RPMI7951 (cell line): ENCODE measurements at places on chromosomes 7 and 10. TPM values are rescaled to one million over a fixed set of nuclear protein-coding genes. Genes with fewer than 3 reads are reported as not detected.

Gene IFIT3
- total RNA-seq: 23.4 and 24.0 TPM in 2 replicates

Gene NKX1-2
- total RNA-seq: not detected in 2 replicates

Gene PRLHR
- total RNA-seq: not detected in 2 replicates

Gene CYP3A4
- not detected in 2 replicates for total RNA-seq

Gene LIPK
- not detected in 2 replicates for total RNA-seq

Gene NANOS1
- total RNA-seq: 1.1 and 1.6 TPM in 2 replicates

Gene NAPEPLD
- total RNA-seq: 5.8 and 7.2 TPM in 2 replicates

Gene ITPRID1
- total RNA-seq: not detected in 2 replicates

Gene KLLN
- not detected in 2 replicates for total RNA-seq

Gene MRC1
- not detected in 2 replicates for total RNA-seq

DNA sequence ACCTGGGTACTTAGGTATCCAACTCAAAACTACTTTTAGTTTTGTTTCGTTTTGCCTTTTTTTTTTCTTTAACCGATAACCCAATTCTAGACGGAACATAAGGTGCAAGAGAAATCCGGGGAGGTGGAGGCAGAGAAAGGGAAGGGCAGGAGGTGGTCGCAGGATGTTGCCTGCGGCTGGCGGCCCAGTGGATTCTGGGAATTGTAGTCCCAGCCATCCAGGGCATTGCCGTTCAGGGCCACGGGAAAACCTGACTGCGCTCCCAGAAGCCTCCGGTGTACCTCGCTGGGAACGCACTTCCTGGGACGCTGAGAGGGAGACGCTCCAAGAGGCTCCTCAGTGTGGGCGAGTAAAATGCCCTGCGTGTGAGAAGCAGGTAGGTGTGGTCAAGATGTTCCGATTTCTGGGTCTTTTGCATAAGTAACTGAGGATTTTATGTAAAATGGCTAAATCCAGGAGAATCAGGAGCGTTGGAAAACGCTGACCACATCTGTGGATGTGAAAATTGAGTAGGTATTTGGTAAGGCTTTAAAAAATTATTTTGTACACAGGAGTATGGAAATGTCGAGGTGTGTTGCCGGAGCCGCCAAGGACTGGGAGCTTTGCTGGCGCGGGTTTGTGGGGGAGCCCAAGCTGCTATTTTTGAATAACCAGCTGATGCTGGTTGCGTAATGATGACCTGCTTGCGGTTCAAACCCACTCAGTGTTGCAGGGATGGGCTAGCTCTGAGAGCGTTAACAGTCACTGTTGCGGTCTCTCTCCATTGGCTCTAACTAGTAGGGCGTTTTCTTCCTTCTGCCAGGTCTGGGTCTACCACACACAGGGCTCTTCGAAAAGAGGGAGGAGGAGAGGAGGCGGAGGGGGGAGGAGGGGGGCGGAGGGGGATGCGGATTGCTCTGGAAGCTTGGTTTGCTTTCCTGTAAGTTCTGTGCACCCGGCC, at the start of gene CLDN12:
TSS of gene CLDN12 (plus strand) at position 288 of the 940 bp plus-strand sequence. CDS start 9,216 bp downstream, outside the sequence.
- peak; percentile 95 for DNase-seq

DNA sequence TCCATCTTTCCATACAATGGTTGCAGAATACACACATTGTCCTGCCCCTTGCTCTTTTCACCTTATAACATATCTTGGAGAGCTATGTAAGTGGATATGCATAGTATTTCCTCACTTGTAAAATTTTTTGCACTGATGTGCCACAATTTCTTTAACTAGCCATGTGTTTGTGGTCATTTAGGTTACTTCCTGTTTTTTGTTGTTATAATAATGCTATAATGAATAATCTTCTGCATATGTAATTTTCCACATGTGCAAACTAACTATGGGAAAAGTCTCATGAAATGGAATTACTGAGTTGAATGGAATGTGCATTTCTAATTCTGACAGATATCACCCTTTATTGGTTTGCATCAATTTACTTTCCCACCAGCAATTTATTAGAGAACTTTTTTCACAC, 2.8 kb downstream of the TAS2R41 start:
- no peak for DNase-seq

DNA sequence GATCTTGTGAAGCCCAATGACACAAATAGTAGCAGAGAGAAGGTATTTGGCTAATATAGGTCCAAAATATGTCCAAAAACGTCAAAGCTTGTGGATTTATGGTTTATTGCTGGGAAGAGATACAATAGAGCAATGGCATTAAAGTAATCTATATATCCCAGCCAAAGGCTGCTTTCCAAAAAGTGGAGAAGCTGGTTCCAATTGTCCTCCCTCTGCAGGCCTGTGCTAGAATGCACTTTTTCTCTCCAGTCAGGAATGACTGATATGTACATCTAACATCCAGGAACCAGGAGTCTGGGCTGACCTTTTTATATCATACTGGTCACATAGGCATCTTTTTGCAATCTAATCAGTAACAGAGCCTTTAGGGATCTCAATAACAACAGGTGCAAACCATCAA, 167.1 kb upstream of the FAM3C start:
- no peak for DNase-seq

DNA sequence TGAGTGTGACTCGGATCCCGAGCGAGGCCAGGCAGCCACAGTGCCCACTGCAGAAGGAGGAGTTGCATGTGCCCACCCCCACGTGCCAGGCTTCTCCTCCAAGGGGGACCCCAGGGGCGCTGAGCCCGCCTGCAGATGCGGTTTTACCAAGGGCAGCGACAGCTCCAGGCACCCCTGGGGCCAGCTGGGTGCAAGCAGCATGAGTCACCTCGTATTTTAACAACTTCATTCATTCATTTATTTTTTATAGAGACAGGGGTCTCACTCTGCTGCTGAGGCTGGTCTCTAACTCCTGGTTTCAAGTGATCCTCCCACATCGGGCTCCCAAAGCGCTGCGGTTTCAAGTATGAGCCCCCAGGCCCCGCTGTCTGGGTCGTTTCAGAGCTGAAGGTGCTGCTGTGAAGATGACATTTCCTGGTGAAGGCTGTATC, 1.3 kb upstream of the FOXL3 start:
- no peak for DNase-seq

DNA sequence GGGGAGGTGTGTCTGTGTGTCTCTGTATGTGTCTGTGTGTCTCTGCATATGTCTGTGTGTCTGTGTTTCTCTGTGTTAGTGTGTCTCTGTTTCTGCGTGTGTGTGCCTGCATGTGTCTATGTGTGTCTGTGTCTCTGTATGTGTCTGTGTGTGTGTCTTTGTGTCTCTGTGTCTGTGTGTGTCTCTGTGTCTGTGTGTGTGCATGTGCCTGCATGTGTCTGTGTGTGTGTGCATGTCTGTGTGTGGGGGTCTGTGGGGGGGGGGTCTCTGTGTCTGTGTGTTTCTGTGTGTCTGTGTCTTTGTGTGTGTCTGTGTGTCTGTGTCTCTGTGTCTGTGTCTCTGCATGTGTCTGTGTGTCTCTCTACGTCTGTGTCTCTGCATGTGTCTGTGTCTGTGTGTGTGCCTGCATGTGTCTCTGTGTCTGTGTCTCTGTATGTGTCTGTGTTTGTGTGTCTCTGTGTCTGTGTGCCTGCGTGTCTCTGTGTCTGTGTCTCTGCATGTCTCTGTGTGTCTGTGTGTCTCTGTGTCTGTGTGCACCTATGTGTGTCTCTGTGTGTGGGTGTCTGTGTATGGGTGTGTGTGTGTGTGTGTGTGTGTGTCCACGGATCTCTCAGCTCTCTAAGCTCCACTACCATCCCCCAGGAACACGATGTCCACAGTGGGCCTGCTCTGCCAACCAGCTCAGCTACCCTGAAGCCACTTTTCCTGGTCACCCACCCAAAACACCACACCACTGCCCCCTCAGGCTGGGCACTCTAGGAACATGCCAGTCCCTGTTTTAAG, 41.7 kb downstream of the RASGEF1A start:
- no peak for DNase-seq

- DNase-seq: no peak
Measured at GRCh38 chr7:63054191-63054661, 944.4 kb upstream of the ZNF722 start.

DNA sequence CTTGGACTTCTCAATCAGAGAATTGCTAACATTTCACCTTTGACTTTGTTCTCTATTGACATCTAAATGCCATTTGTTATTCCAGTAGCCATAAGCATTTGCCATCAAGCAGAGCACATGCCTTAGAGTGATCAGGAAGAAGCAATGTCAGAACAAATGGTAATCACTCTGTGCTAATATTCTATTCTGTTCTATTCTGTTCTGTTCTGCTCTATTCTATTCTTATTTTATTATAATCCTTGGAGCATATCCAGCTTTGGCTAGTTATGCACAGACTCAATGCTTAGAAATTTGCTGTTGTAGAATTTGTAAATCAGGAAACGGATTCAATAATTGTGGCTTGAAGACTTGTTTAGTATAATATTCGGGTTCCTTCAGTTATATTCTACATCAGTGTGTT, 175.4 kb downstream of the EXOC4 start:
- DNase-seq: no peak

DNA sequence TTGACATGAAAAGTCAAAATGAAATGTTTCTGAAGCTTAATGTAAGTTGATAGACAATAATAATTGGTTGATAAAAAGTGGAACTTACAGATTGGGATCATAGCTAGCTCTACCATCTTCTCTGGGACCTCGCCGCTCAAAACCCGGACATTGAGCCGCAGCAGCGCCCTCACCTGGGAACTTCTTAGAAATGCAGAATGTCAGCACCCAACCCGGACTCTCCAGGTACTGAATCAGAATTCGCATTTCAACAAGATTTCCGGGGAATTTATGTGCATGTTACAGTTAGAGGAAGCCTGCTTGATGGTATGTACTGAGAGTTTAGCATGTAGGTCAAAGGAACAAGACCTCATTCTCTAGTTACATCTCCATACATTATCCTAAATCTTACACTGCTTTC, 36.7 kb upstream of the ABLIM1 start:
- no peak for DNase-seq

GRCh38 chr7:102326157-102326889, 29.9 kb downstream of the SPDYE6 start:
- no peak for DNase-seq

DNA sequence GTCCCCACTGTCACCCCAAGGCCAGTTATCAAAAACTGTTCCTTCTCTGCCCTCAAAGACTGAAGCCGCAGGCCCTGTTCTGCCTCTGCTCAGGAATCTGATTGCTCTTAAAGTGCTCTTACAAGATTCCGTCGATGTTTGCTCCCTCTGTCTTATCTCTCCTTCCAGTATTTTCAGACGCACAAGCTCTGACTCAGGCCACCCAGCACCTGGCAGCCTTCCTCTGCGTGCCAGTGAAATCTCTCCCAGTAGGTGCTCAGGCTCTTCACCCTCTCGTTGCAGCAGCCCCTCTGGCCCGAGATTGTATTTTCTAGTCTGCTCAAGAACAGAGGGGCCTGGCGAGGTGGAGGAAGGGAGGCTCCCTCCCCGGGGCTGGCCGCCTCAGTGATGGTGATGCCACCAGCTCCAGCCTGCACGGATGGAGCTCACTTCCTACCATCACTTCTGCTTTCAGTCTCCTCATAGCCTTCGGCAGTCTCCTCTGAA, 276.2 kb downstream of the USP6NL start:
- DNase-seq: no peak

GRCh38 chr7:115368998-115369397, 447.1 kb downstream of the MDFIC start:
- no peak for DNase-seq

- DNase-seq: no peak
Measured at GRCh38 chr7:155210356-155210755, 87.3 kb upstream of the INSIG1 start.

DNA sequence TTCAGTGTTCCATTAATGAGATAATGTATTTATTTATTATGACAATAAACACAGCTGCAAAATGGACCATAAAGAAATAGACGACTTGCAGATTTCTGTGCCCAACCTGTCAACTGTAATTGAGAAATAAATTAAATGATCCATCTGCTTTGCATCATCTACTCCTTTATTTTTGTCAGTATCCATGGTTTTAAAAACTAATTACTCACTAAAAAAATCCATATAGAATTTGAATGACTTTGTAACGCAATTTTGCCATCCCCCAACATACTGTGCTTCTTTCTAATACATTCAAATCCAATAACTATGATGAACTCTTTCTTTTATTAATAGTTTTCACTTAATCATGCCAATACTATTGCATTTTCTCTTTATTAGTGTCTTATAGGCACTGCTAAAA, 388.5 kb upstream of the SORCS1 start:
- DNase-seq: no peak

DNA sequence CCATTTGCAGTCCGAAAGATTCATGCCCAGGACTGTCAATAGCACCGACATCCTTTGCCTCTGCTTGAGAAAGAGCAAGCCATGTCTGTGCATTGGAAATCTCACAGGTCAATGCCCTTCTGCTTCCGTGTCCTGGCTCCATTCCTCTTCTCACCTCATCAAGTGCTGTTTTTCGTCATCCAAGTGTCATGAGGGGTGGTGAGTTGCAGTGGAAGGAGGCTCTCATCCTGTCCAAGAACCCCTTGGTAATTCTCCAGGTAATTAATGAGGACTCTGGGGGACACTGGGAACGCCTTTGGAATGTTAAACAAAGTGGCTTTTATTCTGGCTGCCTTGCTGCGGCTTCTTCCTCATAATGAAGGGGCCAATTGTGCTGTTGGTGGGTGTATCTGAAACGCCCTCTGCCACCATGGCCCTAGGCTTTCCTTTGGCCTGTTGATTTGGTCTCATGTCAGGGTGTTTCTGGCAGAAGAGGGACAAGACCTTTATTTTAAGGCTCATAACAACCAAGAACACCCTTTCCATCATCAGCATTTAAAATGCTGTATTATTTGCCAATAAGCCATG, 57.7 kb downstream of the PPP1R3C start:
- DNase-seq: peak; percentile 45

DNA sequence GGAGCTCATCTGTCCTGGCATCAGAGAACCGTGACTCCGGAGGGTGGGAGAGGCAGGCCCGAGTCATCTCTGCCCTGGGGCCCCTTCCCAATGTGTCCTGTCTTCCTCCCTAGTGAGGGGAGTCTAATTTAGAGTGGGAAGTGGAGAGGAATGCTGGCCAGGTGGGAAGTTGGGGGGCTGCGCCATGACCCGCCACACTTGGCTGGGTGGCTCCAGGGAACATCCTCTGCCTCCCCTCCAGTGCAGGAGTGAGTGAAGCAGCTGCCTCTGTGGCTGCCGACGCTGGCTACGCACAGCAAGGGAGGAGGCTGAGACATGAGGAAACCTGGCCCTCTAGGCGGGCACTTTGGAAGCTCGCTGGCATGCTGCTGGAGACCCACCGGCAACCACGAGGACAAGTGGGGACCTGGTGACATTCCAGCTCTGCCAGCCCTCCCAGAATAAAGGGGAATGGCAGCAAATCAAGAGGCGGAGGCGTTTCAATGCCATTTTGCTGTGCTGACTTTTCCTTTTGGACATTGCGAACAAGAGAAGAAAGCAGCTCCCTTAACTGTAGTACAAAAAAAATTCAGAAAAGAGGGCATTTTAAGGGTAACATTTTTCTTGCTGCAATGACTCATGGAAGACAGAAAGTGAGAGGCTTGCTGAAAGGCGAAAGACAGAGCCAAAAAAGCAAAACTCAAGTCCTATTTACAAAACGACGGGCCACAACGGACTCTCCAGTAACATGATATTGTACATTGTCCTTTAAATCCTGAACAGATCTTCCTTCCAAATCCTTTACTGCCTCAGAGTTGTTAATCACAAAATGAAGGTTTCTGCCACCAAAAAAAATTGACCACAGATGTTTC, 121.2 kb upstream of the PITRM1 start:
- DNase-seq: no peak

GRCh38 chr7:63927261-63927660, 71.4 kb upstream of the ZNF722 start:
- no peak for DNase-seq

- no peak for DNase-seq
Measured at GRCh38 chr7:89798599-89798996, 355.7 kb upstream of the STEAP1 start.
